IPS-NIHi11 (cell line): ENCODE measurements at places on chromosomes 11 and 22.

DNA sequence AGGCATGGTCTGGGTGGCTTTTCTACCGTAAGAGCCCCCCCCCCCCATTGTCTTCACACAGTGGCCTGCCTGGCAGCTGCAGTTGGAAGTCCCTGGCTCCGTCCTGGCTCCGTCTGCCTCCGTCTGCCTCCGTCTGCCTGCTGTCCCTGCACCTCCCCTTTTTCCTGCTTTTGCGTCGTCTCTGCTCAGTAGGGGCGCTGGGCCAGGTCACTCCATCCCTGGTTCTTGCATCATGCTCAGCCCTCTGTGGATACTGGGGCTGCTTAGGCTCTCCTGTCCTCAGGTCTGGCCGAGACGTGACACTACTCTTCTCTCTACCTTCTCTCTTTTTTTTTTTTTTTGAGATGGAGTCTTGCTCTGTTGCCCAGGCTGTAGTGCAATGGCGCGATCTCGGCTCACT is 27.8 kb downstream of the AP2A2 start:
- DNase-seq, result no peak

DNA sequence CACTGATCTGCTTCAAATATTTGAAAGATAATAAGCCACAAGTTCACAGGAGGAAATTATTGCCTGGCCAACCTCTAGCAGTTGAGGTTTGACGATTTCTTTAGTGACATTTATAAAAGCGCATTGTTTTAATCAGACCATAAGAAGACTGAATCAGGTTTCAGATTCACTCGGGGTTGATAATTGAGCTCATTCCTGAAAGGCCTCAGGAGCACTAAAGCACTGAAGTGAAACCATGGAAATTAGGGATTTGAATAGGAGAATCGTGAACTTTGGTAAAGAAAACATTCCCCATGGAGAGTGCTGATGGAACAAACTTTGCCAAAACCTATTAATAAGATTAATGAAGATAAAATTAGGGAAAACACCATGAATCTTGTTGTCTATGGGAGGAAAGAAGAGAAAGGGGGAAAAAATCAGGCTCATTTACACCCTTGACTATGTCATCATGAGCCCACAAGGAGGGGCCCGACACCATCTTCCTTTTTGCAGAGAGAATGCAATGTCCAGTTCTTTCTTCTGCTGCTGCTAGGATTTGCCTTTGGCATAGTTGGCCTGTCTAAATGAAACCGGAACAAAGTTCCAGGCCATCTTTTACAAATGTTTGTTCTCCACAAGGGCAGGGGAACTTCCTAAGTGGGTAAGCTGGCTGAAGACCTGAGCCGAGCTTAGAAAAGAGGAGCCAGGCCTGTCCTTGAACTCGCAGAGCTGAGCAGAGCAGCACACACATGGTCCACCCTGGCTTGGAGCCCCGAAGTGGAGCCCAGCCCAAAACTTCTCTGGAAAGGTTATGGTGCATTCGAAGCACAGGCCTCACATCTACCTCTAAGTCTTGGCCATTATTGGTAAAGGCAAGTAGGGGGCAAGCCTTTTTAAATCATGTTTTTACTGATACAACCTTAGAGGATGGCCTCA is 56.1 kb upstream of the EIF3M start:
- DNase-seq, result no peak

- DNase-seq, result no peak
Observed at GRCh38 chr22:49777569-49778249, 50.0 kb downstream of the BRD1 start.

GRCh38 chr11:45181193-45181888 is 34.9 kb downstream of the PRDM11 start:
- no peak for DNase-seq

DNA sequence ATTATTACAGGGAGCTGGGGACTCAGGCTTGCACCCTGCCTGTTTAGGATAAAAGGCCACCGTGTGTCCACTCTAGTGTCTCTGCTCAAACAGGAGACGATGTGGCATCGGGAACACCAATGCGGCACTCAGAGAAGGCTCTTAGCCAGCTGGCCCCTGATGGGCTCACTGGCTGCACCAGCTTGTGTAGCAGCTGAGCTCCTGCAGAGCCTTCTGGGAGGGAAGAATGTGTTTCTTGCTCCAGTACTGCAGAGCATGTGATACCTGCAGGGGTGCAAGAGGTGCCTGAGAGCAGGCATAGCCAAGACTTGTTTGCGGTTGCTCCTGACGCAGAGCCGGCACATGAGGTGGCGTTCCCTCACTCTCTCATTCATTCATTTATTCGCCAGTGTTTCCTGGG is 44.4 kb upstream of the KCNQ1OT1 start:
- no peak for DNase-seq

DNA sequence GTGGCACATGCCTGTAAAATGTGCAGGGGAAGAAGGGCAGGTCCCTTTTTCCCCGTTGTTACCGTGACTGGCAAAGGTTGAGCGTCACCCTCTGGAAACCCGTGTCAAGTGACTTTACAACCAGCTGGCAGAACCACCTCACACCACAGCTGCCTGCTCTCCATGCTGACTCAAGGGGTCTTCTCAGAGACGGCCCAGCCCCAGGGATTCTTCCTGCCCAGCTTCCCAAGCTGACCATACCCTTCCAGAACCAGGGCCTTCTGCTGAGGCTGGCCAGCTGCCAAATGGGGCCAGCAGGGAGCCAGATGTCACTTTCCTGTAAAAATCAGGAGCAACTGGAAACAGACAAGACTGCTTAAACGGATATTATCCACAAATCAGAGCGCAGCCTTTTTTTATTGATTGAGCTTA is 6.3 kb downstream of the PC start:
- no peak for DNase-seq

DNA sequence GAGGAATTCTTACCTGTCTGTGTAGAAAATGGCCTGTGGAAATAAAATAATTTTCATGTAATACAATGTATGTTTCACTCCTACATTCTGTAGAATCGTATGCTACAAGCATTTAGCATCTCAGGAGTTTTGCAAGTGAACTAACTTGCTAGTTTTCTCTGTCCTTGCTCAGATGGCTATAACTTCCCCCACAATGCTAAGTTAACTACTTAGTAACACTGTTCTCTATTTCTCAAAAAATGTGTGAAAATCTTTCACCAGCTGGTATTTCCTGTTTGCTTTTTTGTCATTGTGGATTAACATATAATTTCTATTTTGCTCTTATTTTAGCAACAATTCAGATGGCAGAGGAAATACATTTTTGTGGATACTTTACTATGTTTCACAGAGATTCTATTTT is 4.4 kb downstream of the OR4S2 start:
- DNase-seq, result no peak

- DNase-seq, result no peak
Observed at GRCh38 chr22:29112121-29112520, 39.3 kb downstream of the KREMEN1 start.

GRCh38 chr11:72005347-72006260 is 6.9 kb downstream of the IL18BP start:
- no peak for DNase-seq

GRCh38 chr22:27462190-27462589 is 339.4 kb downstream of the MN1 start:
- DNase-seq, result no peak

DNA sequence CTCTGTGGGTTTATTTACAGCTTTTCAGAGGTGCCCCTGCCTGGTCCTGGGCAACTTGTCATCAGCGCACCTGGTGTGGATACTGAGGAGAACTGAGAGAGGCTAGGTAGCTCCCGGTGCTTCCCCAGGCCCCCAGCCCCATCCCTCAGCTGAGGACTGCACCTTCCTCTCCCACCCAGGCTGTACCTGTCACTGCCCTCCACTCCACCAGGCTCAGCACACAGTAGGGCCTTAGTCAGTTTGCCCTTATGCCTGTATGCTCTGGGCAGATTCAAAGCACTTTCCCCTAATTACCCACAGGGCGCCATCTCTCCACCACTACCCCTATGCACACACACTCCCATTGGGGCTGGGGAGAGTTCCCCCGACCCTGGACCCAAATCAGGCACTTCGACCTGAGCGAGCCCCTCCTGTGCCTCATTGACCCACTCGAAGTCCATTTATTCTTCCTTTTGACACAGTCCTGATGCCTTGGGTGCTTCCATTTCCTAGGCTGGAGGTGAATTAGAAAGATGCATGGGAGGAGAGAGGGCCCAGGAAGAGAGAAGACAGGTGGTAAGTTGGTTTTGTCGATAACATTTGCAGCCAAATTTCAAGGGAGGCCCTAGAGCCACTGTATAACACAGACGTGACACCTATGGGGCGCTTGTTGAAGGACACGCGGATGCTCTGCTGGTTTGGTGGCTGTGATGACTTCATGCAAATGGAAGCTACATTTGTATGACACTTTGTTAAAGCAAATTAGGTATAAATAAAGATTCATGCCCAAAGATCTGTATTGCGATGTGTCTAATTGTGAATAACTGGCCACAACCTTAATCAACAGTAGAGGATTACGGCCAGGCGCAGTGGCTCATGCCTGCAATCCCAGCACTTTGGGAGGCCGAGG is 13.8 kb upstream of the PICK1 start:
- DNase-seq, result no peak

DNA sequence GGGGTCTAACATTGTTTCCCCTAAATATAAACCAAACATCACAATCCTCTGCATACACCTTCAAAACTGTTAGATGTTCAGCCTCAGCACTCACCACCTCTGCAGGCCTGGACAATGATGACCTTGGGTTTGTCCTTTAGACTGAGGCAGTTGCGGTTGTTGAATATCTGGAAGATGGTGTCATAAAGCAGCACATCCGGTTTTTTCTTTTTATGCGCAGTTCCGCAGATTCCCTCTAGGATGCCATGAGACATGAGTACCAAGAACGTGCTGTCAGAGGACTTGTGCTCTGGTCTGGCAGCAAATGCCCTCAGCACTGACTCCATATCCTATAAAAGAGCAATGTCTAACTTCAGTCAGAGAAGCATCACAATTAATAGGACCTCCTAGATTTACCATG is 22.8 kb downstream of the CASP5 start:
- peak; percentile 14 for DNase-seq

DNA sequence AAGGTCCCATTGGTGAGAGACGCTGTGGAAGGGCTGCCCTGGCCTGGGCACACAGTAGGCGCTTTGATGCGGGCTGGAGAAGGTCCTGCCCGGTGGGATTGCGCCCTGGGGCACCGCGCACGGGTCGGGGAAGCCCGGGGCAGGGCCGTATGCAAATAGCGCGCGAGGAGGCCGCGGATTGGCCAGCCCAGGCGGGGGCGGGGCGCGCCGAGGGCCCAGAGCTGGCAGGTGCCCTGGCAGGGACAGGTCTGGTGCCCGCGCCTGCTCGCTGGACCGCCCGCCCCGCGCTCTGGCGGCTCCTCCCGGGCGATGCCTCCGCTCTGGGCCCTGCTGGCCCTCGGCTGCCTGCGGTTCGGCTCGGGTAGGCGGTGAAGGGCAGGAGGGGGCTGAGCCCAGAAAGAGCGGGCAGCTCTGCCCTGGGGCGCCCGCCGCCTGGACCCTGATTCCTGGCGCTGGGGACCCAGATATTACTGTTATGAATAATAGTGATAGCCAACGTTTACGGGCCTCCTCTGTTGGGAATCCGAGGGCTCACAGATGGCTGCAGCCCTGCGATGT is at the start of gene UPK3A:
Gene UPK3A, plus strand, starts transcription at position 245 of the 558 bp plus-strand sequence. Its CDS starts 65 bp downstream, at position 310.
- peak; percentile 94 for DNase-seq

DNA sequence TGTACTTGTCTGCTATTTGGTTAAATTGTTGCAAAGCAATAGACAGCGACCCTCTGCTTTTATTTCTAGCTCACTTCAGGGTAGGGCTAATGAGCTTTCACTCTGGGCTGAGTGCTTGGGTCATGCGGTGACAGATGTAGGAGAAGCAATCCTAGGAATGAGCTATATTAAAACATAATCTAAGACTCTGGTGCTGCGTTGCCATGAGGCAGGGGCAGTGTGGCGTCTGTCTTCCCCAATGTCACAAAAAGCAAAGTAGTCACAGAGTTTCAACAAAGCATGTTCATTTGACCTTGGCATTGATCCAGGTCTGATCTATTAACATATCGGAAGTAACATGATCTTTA is 55.5 kb upstream of the GRAMD1B start:
- no peak for DNase-seq

DNA sequence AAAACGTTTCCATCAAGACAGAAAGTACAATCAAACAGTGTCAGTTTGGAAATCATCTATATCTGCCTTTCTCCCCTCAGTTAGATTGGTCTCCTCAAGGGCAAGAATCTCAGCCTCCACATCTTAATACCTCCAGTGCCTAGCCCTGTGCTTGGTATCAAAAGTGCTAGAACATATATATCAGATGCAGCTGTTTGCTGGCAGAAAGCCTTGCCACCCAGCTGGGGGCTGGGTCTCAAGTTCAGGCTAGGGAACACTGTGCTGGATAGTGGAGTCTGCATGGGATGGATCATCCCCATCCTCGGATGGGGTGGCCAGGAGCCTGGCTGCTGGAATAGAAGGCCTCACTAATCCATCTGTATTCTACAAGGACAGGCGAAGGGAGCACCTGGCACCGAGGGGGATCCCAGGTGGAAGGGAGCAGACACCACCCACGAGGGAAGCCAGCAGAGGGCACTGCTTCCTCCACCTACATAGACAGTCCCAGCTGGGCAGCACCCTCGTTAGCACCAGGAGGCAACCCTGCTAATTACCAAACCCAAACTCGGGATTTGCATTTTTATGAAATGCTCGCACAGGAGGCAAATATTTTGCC is 602.2 kb downstream of the BUD13 start:
- DNase-seq, result peak; percentile 42

GRCh38 chr11:130050257-130050656 is 19.4 kb upstream of the APLP2 start:
- no peak for DNase-seq

DNA sequence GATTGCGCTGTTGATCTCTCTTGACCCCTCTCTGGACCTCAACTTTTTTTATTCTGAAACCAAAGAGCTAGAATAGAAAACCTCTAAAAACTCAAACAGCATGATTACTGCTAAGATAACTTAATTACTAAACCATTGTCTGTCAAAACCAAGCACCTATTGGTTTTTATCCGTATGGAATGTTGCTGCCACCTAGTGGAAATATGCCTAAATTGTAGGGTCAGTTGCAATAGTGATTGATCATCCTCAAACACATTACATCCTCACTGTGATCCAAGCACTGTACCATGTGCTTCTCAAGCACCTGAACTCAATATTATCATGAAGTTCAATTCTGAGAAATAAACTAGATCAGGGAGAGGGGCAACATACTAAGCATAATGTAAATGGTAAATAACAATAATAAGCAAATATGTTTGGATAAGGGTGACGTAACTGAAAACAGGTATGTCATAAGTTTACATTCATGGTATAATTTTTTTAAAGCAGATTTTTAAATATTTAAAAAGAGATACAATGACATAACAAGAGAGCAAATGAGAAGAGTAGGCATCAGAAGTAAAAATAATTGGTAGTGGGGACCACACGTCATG is 3.8 kb upstream of the OR5A2 start:
- DNase-seq, result peak; percentile 60
